ENCODE measurements at places on chromosomes 11 and 22. TPM values are rescaled to one million over a fixed set of nuclear protein-coding genes. Genes with fewer than 3 reads are reported as not detected.

DNA sequence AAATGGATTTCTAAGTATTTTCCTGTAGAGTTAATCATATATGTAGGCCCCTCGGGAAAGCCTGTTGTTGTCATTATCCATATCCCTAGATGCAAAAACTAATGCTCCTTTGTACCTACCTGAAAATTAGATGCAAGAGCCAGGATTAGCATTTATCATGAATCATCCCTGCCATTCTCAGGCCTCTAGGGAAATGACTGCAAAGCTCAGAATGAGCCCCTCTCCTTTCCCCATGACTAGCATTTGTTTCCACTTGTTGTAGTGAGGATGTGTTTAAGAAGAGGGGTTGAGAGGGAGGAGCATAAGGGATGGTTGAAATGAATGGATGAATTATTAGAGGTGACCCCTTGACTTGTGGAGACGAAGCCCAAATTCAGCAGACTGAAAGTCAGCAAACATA lies 537.9 kb downstream of the NTM start:
- DNase-seq, result no peak

GRCh38 chr11:86938900-86939880 lies 16.0 kb downstream of the FZD4 start:
- DNase-seq, result peak; percentile 60

The APOL5 gene
- not detected for total RNA-seq

GRCh38 chr22:47808236-47808635 lies 1045.8 kb downstream of the TBC1D22A start:
- DNase-seq, result no peak

GRCh38 chr11:77908835-77909234 lies 85.6 kb downstream of the INTS4 start:
- no peak for DNase-seq

The IL18 gene
- total RNA-seq, result 0.85 TPM

GRCh38 chr11:78220218-78221157 lies 31.8 kb downstream of the USP35 start:
- DNase-seq, result no peak

DNA sequence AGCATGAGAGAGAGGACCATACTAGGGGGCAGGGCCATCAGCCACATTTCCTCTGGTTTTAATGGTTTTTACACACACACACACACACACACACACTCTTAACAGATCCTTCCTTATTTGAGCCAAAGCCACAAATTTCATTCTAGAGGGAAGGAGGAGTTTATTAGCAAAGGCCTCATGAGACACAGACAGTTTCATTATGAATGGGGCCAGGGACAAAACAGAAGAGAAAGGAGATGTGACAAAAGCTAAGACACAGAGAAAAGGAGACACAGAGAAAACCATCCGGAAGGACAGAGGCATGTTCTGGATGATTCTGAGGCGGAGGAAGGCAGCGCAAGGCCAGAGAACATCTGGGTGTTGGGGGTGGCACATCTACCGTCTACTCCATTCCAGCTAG lies 32.2 kb upstream of the ARFGAP3 start:
- no peak for DNase-seq

The PCNX3 gene
- 51.5 TPM for total RNA-seq

GRCh38 chr11:75161506-75162095 lies 10.7 kb downstream of the SLCO2B1 start:
- DNase-seq, result no peak

GRCh38 chr22:43313244-43313889 lies 29.8 kb downstream of the SCUBE1 start:
- no peak for DNase-seq

GRCh38 chr11:111629499-111629898 lies 27.2 kb downstream of the SIK2 start:
- no peak for DNase-seq

- DNase-seq, result no peak
These were observed at the start of gene PRAME for GRCh38 chr22:22558972-22559603. TSS of gene PRAME (minus strand) at chr22:22559265. CDS start at chr22:22556832, 2,433 bp downstream.

DNA sequence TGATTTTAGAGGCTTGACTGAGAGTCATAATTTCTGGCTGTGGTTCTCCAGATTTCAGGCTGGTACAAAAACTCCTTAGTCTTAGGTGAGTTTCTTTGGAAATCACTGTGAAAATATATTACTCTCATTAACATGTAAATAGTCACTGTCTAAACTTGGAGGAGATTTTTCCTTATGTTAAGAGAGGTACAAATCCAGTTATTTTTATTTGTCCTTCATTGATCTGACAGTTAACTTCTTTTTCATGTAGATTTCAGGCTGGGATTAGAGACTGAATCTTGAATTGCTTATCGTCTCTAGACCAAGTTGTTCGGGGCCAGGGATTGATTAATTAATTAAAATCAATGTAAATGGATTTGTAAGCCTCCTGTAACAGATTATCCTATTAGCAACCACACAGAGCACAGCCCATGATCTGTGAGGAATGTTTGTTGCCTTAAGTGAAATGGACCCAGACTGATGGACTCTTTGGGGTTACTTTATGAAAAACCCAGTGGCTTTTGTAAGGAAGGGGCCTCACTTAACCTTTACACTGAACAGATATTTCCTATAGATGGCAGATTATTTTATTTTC lies 21.1 kb downstream of the TEAD1 start:
- DNase-seq, result no peak

All from HFFc6 (cell line).